Activated CD4-positive, alpha-beta T cell treated with anti-CD3 and anti-CD28 coated beads, Interleukin-2, amount 50 U/mL, for 4 hours (primary cell): ENCODE measurements at places on chromosomes 4 and X.

GRCh38 chrX:135591871-135592270, 71.4 kb downstream of the INTS6L start:
- DNase-seq: no peak

- DNase-seq: no peak
Measured at GRCh38 chr4:166432842-166433241, 559.8 kb downstream of the TLL1 start.

DNA sequence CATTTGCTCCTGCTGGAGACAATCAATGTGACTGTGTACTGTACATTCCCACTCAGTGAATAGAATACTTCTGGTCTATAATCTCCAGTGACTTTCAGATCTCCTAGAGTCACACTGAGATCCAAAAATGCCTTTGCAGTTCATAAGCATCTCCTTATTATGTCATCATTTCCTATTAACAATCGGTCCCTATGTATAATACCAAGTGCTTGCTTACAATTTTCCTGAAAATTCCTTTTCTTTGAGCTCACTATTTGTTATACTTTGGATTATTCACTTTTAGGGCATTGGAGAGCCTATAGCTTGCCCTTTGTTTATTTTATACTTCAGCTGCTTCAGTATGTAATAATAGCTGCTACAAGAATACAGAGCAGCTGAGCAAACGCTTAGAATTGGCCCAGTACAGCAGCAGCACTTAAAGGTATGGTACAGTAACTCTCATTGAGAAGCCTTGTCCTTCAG, 313.0 kb downstream of the DCTD start:
- no peak for DNase-seq

DNA sequence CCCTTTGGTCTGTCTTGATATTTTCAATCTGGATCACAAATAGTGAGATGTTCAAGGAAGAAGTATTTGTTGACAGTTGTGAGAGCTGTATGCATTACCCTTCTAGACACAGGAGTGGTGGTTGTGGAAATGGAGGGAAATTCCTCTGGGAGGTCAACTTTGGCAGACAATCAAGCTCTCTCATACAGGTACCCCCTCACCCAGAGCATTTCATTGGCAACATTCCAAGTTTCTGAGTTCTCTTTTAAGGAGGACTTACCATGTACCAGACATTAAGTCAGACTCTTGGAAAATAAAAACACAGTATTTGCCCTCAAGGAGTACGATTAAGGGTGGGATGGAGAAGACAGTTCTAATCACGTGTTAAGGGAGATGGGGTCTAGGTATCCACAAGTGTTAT, 45.3 kb downstream of the KLHL15 start:
- no peak for DNase-seq

GRCh38 chrX:108091878-108092291, 307 bp downstream of the ATG4A start:
- DNase-seq: no peak

- DNase-seq: no peak
Measured at GRCh38 chr4:145731028-145731427, 51.1 kb downstream of the C4orf51 start.

- no peak for DNase-seq
Measured at GRCh38 chr4:4594285-4594920, 52.6 kb upstream of the STX18 start.

DNA sequence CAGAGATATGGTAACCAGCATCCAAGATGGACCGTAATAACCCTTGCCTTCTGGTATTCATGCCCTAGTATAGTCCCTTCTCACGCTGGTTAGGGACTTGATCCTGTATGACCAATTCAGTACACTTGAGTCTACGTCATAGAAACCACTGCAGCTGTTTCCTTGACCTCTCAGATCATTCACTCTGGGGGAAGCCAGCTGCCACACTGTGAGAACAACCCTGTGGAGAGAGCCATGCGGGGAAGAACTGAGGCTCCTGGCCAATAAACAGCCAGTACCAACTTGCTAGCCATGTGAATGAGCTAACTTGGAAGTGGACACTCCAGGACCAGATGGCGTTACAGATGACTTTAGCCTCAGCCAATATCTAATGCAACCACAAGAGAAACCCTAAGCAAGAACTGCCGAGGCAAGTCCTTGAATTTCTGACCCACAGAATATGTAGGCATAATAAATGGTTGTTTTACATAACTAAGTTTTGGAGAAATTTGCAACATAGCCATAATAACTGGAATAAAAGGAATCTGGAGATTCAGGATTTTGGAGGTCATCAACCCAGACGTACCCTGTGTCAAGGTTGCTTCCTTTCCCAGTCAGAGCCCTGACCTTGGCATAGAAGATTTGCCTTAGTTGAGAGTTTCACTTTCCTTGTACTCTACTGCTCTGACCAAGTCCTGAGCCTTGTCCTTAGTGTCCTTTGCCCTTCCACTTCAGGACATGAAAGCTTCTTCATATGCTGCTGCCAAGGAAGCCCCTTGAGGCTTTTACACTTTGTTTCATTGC, 87.3 kb upstream of the ZNF81 start:
- DNase-seq: no peak

DNA sequence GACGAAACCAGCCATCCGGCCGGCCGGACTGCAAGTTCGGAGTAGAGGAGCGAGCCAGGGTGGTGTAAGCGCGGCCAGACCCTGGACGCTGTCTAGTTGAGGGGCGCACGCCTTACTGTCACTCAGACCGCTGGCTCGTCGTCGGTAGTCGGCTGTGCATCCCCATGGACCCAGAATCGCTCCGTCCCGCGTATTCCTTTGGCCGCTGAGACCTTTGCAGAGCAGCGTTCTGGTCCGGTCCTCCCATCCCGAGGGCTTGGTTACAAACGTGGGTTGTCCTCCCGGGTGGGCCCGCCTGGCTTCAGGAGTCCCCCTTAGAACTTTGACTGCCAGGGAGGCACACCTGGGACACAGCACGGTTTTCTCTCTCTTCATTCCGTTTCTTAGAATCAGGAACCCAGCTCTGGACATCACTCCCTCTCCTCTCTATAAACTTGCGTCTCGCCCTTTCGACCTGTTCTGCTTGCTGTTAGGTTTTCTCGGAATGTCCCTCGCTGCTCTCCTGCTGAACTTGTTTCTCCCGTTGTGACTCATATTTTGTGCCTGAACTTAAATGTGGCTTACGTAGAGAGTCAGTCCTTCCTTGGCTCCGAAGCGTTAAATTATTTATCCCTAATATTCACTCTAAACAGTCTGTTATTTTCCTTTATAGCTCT, 672 bp downstream of the PGM2 start:
- no peak for DNase-seq

- DNase-seq: no peak
Measured at GRCh38 chrX:95764972-95765451, 919.6 kb upstream of the DIAPH2 start.

- no peak for DNase-seq
Measured at GRCh38 chr4:80814266-80814665, 216.2 kb upstream of the BMP3 start.

GRCh38 chrX:30652527-30653414, 452 bp upstream of the GK start:
- DNase-seq: peak; percentile 83

DNA sequence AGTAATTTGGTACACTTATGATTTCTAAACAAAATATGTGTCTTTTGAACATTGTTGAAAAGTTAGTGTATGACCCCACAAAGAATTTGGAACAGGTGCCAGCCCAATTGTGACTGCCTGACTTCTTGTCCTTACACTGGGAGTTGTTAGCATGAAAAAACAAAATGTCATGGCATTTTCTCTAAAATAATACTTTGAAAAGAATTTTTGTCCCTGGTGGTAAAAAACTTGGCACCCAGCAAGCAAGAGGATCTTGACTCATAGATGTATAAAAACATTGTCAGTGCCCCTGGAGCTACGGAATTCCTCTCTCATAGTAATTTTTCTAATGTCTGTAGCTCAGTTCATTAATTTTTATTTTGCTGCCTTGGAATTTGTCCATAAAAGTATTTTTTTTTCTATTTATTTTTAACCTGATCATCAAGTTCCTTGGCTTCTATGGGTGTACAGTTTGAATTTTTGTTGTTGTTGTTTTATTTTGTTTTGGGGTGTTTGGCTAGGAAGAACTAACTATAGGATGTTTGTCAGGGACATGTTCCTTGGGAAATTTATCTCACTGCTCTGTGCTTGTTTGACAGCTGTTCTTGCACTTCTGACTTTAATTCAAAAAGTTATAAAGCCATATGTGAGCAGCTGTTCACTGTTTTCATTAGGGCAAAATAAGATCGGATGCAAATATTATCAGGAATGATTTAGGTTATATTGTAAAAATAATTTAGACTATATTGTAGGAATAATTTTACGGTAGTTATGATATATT, 95.4 kb upstream of the NUDT6 start:
- DNase-seq: no peak

DNA sequence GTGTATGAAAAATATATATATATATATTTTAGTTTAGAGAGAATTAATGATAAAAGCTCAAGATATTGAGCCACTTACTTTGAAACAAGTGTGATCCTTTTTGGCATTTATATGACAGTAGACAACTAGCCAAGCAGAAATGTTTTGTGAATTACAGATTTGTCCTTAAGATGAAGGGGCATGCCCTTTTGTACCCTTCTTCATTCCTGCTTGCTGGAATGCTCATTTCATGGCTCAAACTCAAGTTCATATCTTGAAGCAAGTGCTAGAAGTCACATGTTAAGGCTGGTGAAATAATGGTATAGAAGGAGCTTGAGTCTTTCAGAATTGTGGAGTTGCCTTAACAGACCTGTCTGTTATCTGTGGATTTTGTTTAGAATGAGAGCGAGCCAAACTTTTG, 203.0 kb downstream of the BMPR1B start:
- DNase-seq: no peak

DNA sequence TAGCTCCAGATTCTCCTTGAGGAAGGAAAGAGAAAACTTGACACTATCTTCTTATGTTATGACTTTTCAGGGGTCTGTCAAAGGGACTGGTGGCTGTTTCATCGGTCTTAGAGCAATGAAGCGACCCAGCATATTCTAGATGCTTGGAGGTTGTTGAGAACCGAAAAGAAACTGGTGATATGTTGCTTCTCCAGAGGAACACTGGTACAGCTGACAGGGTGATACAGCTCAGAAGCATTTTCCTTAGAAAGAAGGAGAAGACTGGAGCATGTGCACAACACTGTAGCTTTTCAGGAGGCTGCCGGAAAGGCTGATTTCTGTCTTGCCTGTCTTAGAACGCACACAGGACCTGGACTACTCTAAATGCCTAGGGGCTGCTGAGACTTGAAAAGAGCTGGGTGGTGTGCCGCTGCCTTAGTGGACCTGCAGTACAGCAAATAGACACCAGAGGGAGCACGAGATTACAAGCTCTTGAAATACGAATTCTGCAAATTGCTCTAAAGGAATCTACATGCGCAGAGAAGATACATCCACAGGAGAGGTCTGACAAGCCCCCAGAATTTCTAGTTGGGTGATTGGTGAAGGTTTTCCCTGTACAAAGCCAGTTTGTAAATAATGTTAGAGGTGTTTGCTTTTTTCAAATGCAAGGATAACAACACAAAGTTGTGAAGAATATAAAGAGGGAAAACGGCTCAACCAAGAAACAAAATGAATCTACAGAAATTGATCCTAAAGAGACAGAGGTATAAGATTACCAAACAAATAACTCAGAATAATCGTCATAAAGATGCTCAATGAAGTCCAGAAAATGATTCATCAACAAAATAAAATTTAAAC, 223.1 kb upstream of the DMD start:
- DNase-seq: no peak

GRCh38 chr4:1004557-1005485, 6.6 kb upstream of the FGFRL1 start:
- DNase-seq: no peak

DNA sequence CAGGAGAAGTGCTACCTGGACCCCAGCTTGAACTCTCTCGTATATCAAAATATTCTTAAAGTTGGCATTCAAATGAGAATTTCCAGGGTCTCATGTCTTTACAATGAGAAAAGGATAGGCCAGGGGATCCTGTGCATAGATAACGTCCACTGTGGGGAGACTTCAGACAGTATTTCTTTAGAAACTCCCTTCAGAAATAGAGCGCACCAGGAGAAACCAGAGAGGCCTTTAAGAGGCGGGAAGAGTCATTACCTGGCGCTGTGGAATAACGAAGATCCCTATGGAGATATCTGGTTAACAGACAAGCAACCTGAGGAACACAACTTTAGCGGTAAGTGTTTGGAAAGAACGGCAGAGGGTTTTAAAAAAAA, 600 bp downstream of the RADX start:
- DNase-seq: no peak

GRCh38 chr4:64250061-64250460, 159.2 kb downstream of the TECRL start:
- no peak for DNase-seq

GRCh38 chrX:38332505-38332904, 5.2 kb upstream of the RPGR start:
- no peak for DNase-seq

- no peak for DNase-seq
Measured at GRCh38 chrX:74527350-74527749, 87.1 kb downstream of the RLIM start.

DNA sequence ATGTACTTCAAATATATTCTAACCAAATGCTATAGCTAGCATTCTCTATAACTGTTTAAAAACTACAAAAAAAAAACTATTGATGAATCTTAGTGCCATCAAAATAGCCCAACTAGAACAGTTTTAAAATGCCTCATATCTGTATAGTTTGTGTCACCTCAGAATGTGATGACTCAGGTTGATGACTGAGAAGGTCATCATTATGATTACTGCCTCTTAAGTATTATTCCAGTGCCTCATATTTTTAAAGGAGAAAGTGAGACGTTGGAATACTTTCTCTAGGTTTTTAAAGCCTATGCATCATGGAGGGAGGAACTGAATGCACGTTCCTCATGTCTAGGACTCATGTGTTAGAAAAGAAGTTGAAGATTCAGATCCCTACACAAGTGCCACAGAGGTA, 88.2 kb downstream of the TMA16 start:
- no peak for DNase-seq

DNA sequence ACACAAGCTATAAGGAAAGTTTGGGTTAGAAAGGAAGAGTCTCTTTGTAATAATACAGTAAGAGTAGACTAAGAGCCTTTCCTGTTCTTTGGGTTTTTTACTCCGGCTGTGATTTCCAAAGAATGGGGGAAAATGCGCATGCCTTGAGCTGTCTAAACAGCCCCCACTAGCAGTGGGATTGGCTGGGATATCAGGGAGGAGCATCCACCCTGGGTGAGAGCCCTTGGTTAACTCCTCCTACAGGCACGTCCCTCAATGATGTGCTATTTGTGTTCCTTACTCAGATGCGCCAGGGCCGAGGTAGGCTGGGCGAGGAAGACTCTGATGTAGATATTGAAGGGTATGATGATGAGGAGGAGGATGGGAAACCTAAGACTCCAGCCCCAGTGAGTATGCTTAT, 74.0 kb upstream of the OGT start:
- DNase-seq: no peak

GRCh38 chrX:29299684-29300083, 712.4 kb downstream of the IL1RAPL1 start:
- no peak for DNase-seq

GRCh38 chrX:106932960-106933537, 12.8 kb downstream of the CLDN2 start:
- no peak for DNase-seq

GRCh38 chrX:40080894-40081678, 16.7 kb downstream of the BCOR start:
- no peak for DNase-seq

GRCh38 chr4:145503486-145504072, 21.9 kb downstream of the SMAD1 start:
- DNase-seq: no peak
